ENCODE measurements at places on chromosomes 5 and 9.
A peak's percentile ranks its signal among the peaks of the same experiment; 100 is the strongest.

- no peak for DNase-seq
These were observed 157.8 kb downstream of the FGF18 start for GRCh38 chr5:171577042-171577758.

DNA sequence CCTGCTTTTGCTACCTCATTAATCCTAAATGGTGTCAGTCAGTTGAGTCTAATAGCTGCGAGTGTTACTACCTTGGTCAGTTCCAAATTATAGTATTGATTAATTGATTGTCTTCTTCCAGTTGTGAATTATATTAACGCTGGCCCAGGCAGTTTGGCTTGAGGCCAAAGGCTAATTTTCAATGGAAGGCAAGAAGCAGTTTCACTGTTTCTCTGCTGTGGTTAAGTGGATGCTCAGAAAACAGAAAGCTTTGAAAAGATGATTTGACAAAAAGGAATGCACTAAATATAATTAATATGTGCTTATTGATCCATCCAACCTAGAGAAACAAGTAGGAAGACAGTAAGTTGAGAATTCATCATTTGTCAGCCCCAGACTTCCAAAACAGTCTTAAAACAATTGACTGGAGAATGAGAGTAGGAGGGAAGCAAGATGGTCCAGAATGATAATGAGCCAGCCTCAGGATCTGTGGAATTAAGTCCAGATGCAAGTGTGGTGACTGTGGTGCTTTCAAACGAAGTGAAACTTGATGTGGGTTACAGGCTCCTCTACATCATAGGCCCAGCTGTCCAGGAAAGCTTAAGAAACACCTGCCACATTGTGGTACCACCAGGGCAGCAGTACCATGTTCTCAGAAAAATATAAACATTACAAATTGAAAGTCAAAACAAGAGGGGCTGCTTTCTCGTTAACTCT, 1371.0 kb upstream of the DMAC1 start:
- no peak for DNase-seq

DNA sequence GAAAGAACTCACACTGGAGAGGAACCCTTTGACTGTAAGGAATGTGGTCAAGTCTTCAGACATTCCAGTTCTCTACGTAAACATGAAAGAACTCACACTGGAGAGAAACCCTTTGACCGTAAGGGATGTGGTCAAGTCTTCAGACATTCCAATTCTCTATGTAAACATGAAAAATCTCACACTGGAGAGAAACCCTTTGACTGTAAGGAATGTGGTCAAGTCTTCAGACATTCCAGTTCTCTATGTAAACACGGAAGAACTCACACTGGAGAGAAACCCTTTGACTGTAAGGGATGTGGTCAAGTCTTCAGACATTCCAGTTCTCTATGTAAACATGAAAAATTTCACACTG, 32.6 kb downstream of the MAPK9 start:
- no peak for DNase-seq

DNA sequence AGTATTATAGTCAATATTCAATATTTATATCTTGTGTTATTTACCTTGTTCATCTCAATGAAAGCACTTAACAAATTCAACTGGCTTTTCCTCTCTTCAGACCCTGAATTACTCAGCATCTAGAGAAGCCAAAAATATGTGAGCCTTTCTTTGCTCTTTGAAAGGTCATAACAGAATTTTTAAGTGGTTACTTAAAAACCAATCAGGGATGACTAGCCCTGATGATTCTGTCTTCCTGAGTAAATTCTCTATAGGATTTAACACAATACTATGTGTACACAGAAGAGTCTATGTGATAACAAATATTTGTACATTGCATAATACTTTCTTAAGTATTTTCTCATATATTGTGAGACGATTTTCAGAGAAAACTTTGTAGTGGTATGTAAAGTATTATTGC, 546.3 kb downstream of the MAT2B start:
- DNase-seq: no peak

- DNase-seq: no peak
These were observed 270.7 kb upstream of the WWC1 start for GRCh38 chr5:168020542-168021294.

DNA sequence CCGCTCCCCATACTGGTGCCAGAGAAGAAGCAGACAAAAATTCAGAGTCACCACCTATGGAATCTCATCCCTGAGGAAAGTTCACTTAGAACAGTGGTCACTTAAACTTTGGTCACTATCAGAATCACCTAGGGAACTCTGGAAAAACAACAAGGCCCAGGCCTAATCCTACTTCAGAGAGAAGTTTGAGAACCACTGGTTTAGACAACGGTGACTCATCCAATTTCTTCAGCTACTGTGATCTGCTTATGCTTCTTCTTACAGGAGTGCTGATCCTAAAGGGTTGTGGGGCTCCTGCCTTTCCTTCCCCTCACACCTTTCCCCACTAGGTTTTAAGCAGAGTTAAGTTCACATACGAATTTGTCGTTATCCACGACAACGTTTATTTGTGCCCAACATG, 194.7 kb upstream of the KLF4 start:
- no peak for DNase-seq

DNA sequence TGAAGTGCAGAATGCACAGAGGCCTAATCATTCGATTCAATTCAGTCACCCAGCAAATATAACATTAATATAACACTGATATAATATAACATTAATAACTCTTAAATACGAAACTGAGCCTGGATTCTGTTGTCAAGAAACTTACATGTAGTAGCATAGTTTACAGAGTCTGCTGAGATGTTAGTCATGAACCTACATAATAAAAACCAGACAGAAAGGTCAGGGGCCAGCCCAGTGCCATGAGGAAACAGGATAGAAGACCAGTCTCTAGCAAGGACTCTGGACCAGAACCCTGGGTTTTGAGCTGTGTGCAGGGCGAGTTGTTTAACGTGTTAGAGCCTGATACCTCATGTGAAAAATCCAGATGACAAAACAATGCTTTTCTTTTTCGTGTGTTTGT, 234.7 kb downstream of the NR2F1-AS1 start:
- DNase-seq: no peak

- no peak for DNase-seq
These were observed 4.0 kb downstream of the DNM1 start for GRCh38 chr9:128206916-128207910.

- no peak for DNase-seq
These were observed 36.4 kb downstream of the SLC28A3 start for GRCh38 chr9:84304166-84304565.

DNA sequence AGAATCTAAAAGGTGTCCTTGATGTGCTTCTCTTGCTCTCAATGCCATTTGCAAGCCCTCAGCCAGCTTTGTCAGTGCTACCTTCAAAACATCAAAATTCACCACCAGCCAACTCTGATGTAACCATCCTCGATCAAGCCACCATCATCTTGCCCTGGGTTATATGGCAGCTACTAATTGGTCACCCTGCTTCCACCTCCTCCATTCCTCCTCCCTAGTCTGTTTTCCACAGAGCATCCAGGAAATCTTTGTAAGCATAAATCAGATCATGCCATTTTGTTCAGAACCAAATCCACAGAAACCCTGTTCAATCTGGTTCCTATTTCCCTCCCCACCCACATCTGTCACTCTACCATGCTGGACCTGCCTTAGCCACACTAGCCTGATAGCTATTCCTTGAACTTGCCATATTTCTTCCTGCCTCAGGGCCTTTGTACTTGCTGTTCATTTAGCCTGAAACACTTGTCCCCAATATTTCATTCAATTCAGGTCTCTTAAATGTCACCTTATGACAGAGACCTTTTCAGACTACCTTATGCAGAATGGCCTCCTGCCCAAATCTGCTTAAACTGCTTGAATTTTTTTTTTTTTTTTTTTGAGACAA, 1.9 kb upstream of the B4GALT1 start:
- no peak for DNase-seq

GRCh38 chr5:31104775-31105174, 88.7 kb upstream of the CDH6 start:
- DNase-seq: no peak

- no peak for DNase-seq
These were observed 310.8 kb upstream of the DMRT1 start for GRCh38 chr9:530681-531080.

- DNase-seq: no peak
These were observed 14.7 kb upstream of the CFAP157 start for GRCh38 chr9:127692071-127692470.

DNA sequence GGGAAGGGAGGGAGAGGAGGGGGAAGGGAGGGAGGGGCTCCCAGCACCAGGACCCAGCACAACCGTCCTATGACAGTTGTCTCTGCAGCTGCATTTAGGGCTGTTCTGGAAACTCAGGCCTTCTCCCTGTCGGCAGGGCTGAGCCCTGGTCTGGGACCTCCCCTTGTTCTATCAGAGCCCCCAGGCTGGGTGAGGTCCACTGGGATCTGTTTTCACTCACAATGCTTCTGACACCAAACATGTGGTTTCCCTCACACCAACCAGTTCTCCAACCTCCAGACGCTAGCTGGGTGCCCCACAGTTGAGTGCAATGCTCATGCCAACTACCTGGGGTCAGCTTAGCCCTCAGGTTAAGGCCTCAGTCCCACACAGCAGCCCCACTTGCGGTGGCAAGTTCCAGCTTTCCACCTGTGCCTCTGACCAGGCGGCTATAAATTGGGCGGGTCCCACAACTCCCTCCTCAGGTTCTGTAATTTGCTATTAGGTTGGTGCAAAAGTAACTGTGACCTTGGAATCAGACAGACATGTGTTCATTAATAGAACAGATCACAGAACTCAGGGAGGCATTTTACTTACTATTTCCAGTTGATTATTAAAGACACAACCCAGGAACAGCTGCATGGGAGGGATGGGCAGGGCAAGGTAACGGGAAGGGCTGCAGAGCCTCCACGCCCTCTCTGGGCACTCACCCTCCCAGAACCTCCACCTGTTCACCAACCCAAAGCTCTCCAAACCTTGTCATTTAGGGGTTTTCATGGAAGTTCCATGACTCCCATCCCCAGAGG, 13.5 kb downstream of the ADAMTS2 start:
- DNase-seq: no peak

- DNase-seq: no peak
These were observed 55.9 kb upstream of the UNC5A start for GRCh38 chr5:176754376-176754973.

GRCh38 chr9:93908591-93909241, 46.4 kb downstream of the BARX1 start:
- DNase-seq: no peak

DNA sequence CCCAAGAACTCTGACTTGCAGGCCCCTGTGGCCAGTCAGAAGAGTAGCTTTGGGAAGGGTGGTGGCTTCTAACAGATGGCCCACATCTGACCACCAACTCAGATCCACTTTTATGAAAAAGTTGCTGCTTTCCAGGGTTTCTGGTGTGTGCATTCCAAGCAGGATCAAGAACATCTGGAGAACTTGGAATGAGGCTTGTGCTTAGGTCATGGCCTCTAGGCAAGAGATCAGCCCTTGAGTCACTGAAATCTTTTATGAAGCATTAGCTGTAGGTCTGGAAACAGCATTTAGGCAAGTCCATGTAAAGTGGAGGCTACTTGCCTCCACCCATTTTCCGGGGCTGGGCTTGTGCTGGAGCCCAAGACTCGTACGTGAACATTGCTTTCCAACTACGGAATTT, 433.3 kb downstream of the SH3GL2 start:
- DNase-seq: no peak

- DNase-seq: peak; percentile 72
These were observed 12.5 kb upstream of the ZDHHC11 start for GRCh38 chr5:863244-863805.

DNA sequence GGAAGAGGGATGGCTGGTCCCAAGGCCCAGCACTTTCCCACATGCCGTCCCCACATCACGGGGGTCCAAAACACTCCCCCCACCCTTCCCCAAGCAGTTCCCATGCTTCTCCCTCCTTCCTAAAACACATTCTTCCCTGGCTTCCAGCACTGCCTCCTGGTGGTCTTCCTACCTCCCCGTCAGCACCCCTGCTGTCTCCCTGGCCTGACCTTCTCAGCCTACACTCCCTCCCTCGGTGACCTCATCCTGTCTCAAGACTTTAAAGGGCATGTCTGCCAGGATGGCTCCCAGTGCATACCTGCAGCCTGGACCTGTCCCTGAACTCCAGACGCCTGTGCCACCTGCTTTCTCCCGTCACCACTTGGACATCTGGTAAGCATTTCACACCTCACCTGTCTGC, 4.3 kb upstream of the NCS1 start:
- DNase-seq: peak; percentile 68

DNA sequence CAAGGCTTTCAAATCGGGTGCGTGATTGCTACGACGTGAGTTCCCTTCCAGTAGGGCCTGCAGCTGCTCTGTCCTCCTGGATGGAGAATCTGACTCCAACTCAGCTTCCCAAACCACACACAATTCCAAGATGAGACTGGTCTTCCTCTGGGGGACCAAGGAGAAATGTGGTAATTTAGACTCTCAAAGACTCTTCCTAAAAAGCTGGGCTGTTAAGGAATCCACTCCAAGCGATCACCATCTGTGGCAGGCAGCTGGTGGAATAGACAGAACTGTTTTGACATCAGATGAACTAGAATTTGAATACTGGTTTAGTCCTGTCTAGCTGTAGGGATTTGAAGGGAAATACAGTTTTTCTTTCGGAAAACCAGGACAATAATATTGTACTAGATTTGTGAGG, 130.7 kb upstream of the KLF4 start:
- DNase-seq: no peak

DNA sequence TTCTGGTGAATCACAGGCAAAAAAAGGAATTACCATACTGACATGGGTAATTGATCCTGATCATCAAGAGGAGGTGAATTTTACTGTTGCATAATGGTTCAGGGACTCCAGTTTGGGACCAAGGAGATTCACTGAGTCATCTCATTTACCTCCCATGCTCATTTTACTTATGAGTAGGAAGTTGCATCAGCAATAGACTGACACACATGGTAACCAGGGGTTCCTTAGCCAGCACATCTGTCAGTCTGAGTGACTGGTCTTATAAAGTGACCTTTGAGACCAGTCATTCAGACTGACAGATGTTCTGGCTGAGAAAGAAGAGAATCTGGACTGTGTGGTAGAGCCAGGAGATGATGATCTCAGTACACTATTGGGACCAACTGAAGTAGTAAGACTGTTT, 384.6 kb upstream of the CD180 start:
- no peak for DNase-seq

DNA sequence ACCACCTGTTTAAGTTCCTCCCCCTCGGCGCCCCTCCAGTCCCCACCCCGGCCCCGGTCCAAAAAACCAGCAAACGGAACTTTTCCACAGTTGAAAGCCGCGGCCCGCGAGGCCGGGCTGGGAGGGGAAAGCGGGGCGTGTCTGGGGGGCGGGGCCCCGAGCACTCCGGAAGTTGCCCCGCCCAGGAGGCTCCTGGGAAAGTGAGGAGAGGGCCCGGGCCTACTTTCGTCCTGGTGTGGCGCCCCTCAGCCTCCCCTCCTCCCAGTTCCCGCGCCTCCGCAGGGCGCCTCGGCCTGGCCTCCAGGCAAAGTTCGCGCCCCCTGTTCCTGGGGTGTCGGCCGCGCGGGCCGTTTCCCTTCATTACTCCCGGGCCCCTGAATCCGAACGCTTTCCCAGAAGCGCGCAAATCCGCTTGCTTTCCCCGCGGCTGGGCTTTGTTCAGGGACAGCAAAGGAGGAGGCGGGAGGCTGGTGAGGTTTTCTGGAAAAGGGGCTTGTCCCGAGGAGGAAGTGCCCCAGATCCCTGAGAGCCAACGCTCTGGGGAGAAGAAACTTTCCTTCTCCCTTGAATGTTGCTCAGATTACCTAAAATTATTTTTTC, 4.5 kb upstream of the DMRT3 start:
- no peak for DNase-seq
